CD4-positive, CD25-positive, alpha-beta regulatory T cell (primary cell): ENCODE measurements at places on chromosomes 2 and 18. TPM values are rescaled to one million over a fixed set of nuclear protein-coding genes. Genes with fewer than 3 reads are reported as not detected.

The CHRND gene
- total RNA-seq, result not detected

The ATOH8 gene
- not detected for total RNA-seq

The CROCC2 gene
- total RNA-seq, result not detected

The SLC35F6 gene
- 21.2 TPM for total RNA-seq

The SERPINB7 gene
- total RNA-seq, result not detected

The DNAJB2 gene
- 133 TPM for total RNA-seq

The CNTNAP5 gene
- not detected for total RNA-seq

The ADGRF3 gene
- total RNA-seq, result 1.8 TPM

The IL1RN gene
- total RNA-seq, result not detected

The ABI2 gene
- total RNA-seq, result 28.6 TPM

The GAD1 gene
- not detected for total RNA-seq

DNA sequence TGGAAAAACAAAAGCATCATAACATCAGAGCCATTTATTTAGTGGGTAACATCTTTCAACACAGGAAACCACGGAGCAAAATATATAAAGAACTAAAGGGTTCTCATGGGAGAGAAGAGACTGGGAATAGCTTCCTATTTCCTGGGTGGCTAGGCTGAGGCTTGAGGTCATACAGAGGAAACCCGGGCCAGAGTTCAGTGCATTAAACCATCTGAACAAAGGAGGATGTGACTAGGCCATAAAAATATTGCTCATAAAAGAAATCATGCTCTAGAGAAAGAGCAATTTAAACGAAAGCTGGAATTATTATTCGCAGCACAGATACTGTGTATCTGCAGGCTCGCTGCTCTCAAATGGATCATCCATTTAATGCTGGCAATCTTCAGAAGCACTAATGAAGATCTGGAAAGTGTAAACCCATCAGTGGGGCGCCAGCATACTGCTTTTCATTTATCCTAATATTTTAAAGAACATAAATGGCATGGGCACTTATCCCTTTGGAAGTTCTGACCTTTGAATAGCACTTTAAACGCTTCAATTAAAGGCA lies 83.3 kb downstream of the GALNT14 start:
- H3K4me3 ChIP-seq, result no peak overlapping the region
- no peak overlapping the region for H3K27ac ChIP-seq
- H3K4me1 ChIP-seq, result no peaks in the 10 kb centered on the region
- no peaks in the 10 kb centered on the region for H3K36me3 ChIP-seq
- DNase-seq, result no peak

GRCh38 chr2:75142081-75142480 lies 57.2 kb downstream of the TACR1 start:
- H3K4me3 ChIP-seq, result no peak overlapping the region
- DNase-seq, result no peak
- H3K27ac ChIP-seq, result no peak overlapping the region
- H3K36me3 ChIP-seq, result no peaks in the 10 kb centered on the region
- H3K27me3 ChIP-seq, result no peaks in the 10 kb centered on the region
- no peaks in the 10 kb centered on the region for H3K4me1 ChIP-seq

DNA sequence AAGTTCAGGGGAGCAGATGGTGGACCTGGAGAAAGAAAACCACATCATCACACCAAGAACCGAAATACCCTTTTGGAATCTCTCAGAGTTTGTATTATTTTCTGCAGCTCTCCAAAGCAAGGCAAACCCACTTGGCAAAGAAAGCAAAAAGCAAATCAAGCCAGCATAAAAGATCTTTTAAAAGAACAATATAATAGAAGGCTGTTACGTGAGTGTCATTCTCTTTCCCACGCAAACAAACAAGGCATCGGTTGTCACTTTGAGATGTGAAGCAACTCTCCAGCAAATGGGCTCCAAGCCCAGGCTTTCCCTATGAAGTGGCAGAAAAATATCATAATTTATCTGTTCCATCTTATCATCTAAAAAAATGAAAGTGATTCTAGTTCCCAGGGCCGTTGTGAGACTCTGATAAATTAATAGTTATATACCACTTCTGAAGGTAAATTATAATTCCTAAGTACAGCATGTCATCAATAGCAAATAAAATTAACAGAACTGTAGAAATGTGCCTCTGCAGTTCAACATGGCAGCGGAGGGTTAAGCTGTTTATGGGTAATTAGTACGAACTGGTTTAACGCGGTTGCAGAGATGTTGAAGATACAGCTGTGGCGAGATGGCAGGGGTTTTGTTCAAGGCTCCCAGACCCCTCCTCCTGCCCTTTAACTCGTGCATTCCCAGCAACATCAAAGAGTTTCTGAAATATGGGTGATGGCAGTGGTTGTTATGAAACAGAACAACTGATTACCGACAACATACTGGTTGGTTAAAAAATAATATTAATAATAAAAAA lies 89.2 kb downstream of the EPHA4 start:
- H3K27ac ChIP-seq, result no peak overlapping the region
- H3K36me3 ChIP-seq, result peaks cover 6% of the 10 kb centered on the region

- no peak overlapping the region for H3K4me3 ChIP-seq
- no peak overlapping the region for H3K27ac ChIP-seq
- no peaks in the 10 kb centered on the region for H3K36me3 ChIP-seq
- no peaks in the 10 kb centered on the region for H3K4me1 ChIP-seq
- peaks cover 8% of the 10 kb centered on the region for H3K27me3 ChIP-seq
These were observed 20.7 kb downstream of the SMIM21 start for GRCh38 chr18:75406491-75407445.

DNA sequence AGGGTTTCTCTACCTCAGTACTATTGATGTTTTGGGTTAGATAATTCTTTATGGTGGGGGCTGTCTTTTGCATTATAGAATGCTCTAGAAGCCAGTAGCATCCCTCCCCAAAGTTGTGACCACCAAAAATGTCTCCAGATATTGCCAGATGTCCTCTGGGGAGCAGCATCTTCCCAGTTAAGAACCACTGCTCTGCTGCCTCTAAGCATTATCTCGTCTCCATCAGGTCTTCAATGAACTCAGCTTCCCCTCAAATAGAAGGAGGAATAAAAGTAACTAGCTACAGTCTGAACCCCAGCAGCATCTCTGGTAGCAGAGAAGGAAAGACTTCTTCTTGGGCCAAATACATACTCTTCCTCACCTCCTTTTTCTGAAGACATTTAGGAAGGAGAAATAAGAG lies 244.1 kb downstream of the AGPS start:
- H3K4me1 ChIP-seq, result no peaks in the 10 kb centered on the region
- no peak overlapping the region for H3K27ac ChIP-seq
- no peak for DNase-seq
- peaks cover 18% of the 10 kb centered on the region for H3K27me3 ChIP-seq
- no peaks in the 10 kb centered on the region for H3K36me3 ChIP-seq

DNA sequence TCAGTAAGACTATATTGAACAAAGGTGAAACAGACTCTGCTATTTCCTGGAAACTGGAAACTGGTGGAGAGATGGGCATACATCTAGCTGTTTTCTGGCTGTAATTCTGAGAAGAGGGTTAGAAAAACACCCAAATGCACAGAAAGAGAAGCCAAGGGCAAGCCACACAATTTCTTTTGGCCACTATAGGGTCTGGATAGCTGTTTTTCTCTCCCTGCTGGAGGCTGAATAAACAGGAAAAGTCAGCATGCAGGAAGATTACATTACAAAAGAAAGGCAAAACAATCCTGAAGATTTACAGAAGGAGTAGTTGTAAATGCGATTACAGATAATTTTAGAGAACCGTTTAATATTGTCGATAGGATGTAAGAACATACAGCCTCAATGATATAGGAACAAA lies 186.2 kb upstream of the REG3G start:
- no peak overlapping the region for H3K27ac ChIP-seq
- H3K36me3 ChIP-seq, result no peaks in the 10 kb centered on the region
- no peaks in the 10 kb centered on the region for H3K4me1 ChIP-seq
- H3K27me3 ChIP-seq, result no peaks in the 10 kb centered on the region
- no peak for DNase-seq

- peak; percentile 92 for DNase-seq
- peaks cover 19% of the 10 kb centered on the region for H3K4me1 ChIP-seq
- H3K36me3 ChIP-seq, result no peaks in the 10 kb centered on the region
- no peaks in the 10 kb centered on the region for H3K27me3 ChIP-seq
- peak overlapping the region; percentile 51 for H3K27ac ChIP-seq
- peak overlapping the region; percentile 47 for H3K4me3 ChIP-seq
These were observed 664 bp upstream of the IMPA2 start for GRCh38 chr18:11980494-11981191.

DNA sequence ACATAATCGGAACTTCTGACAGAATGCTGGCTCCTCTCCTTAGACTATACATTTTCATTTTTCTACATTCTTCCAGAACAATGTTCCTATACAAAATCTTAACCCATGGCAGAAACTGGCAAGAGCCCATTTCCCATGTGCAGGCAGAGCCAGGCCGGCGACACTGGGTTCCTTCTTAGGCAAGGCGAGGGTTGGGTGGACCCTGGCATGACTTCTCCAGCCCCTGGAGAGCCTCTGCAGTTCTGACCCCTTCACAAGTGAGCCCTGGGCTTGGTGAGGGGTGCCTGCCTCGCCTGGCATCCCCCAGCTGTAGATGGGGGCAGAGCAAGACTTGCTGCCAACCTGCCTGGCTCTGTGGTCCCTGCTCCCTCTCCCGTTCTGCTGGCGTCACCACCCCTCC lies 5.0 kb downstream of the GYPC start:
- no peaks in the 10 kb centered on the region for H3K27me3 ChIP-seq
- peaks cover 87% of the 10 kb centered on the region for H3K4me1 ChIP-seq
- peak overlapping the region; percentile 87 for H3K27ac ChIP-seq
- no peak for DNase-seq
- H3K4me3 ChIP-seq, result no peak overlapping the region

GRCh38 chr18:11411048-11411447 lies 198.3 kb upstream of the SLC35G4 start:
- DNase-seq, result no peak
- H3K36me3 ChIP-seq, result no peaks in the 10 kb centered on the region
- H3K27me3 ChIP-seq, result no peaks in the 10 kb centered on the region
- H3K4me3 ChIP-seq, result no peak overlapping the region
- H3K4me1 ChIP-seq, result no peaks in the 10 kb centered on the region

DNA sequence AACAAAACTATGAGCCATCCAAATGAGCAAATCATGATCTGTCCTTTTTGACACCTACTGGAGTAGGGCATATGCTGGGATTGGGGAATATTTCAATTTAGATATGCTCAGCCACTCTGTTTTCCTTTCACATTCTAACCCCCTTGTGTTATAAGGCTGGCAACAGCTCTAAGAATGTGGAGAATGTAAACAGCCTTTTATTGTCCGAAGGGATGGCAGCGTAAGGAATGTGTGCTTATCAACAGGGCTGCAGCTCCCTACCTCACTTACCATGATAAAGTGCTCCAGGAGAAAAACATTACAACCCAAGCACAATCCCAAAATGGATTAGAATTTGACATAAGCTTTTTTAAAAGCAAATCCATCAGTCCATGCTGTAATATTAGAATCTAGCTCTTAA lies 2.2 kb downstream of the NXPH2 start:
- H3K4me1 ChIP-seq, result no peaks in the 10 kb centered on the region
- no peak overlapping the region for H3K4me3 ChIP-seq
- no peaks in the 10 kb centered on the region for H3K36me3 ChIP-seq
- DNase-seq, result no peak

- no peak overlapping the region for H3K27ac ChIP-seq
- H3K4me1 ChIP-seq, result no peaks in the 10 kb centered on the region
- DNase-seq, result no peak
- peaks cover 2% of the 10 kb centered on the region for H3K27me3 ChIP-seq
These were observed 290.4 kb upstream of the RBMS1 start for GRCh38 chr2:160784034-160784433.

- no peak for DNase-seq
- H3K27ac ChIP-seq, result no peak overlapping the region
- no peaks in the 10 kb centered on the region for H3K4me1 ChIP-seq
- H3K36me3 ChIP-seq, result no peaks in the 10 kb centered on the region
- H3K4me3 ChIP-seq, result no peak overlapping the region
These were observed 22.0 kb upstream of the CYP1B1 start for GRCh38 chr2:38097988-38098385.

- no peak overlapping the region for H3K27ac ChIP-seq
- peaks cover 11% of the 10 kb centered on the region for H3K27me3 ChIP-seq
- no peaks in the 10 kb centered on the region for H3K4me1 ChIP-seq
- no peak for DNase-seq
- no peak overlapping the region for H3K4me3 ChIP-seq
These were observed 20.0 kb downstream of the GREB1 start for GRCh38 chr2:11553661-11554398.

- no peak overlapping the region for H3K27ac ChIP-seq
- H3K4me3 ChIP-seq, result no peak overlapping the region
- no peak for DNase-seq
These were observed 80.3 kb downstream of the VSNL1 start for GRCh38 chr2:17620841-17621240.

DNA sequence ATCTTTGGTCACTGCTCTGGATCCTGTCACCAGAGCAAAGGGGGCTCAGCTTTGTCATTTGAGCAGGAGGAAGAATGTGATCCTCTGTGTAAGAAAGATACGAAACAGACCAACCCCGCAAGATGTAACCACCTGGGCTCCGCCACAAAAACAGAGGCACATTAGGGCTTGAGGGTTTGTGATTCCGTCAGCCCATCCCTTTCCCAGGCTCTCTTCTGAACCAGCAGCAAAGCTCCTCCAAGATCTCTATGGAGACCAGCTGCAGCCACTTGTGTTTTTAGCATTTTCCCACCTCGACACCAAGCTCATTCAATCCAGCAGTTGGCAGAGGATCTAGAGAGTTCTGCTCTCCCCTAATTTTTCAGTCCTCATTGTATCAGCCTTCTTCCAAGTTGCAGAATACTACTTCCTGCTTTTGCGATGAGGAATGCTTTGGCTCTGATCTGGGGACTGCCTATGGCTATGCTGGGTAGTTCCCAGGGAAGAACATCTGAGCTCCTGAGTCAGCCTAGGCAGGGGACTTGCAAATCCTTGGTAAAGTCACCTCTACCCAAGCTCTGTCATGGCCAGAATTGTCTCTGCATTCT lies 139.6 kb upstream of the RAB12 start:
- no peaks in the 10 kb centered on the region for H3K36me3 ChIP-seq
- no peak overlapping the region for H3K27ac ChIP-seq
- no peaks in the 10 kb centered on the region for H3K27me3 ChIP-seq
- no peak for DNase-seq

DNA sequence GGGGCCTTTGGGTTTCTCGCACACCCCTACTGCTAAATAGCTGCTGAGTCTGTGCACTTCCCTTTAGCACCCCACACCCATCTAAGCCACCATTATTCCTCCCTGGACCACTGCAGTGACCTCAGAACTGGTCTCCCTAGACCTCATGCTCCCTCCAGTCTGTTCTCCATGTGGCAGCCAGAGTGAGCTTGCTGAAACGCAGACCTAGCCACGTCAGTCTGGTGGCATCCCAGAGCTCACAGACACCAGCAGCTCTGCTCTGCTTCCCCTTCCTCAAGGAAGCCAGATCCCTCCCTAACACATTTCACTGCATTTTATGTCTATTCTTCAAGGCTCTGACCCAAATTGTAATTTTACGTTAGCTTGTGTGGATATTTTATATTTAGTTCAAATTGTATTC lies 144.4 kb downstream of the DYSF start:
- H3K27ac ChIP-seq, result no peak overlapping the region
- H3K27me3 ChIP-seq, result no peaks in the 10 kb centered on the region
- no peaks in the 10 kb centered on the region for H3K36me3 ChIP-seq
- no peaks in the 10 kb centered on the region for H3K4me1 ChIP-seq

DNA sequence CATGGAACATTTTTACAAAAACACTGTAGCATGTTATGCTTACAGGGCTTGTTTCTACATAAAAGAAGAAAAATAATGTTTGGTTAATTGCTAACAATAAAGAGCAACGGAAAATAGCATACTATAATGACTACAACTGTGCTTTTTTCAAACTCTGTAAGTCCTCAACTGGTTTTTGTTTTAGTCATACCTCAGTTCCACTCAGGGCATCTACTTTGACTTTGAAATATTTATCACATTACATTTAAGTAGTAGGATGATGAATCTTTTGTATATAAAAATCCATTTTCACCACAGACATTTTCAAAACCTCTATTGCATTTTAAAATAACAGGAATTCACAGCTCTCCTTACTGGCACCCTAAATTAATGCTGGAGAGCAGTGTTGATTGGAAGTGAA lies 8.3 kb downstream of the SATB2 start:
- no peak for DNase-seq
- no peaks in the 10 kb centered on the region for H3K36me3 ChIP-seq
- H3K27ac ChIP-seq, result no peak overlapping the region
